Activated CD8-positive, alpha-beta T cell treated with anti-CD3 and anti-CD28 coated beads for 36 hours (primary cell): ENCODE measurements at places on chromosomes 2 and 18. TPM values are rescaled to one million over a fixed set of nuclear protein-coding genes. Genes with fewer than 3 reads are reported as not detected.

Gene KLHL14
- total RNA-seq = not detected

Gene LIMS4
- total RNA-seq = 0.74 TPM

Gene TTC32
- total RNA-seq = 21.6 TPM

Gene PROKR1
- not detected for total RNA-seq

Gene NCKAP5
- total RNA-seq = not detected

Gene C2orf66
- not detected for total RNA-seq

Gene CNGA3
- total RNA-seq = not detected

Gene ZNF804A
- total RNA-seq = not detected

Gene CCDC102B
- 2.1 TPM for total RNA-seq

Gene ACADL
- total RNA-seq = not detected

Gene LRRFIP1
- 264 TPM for total RNA-seq

Gene CAPN13
- total RNA-seq = not detected

Gene MALL
- not detected for total RNA-seq

Gene CHRNA1
- not detected for total RNA-seq

Gene ERICH2
- not detected for total RNA-seq

Gene GREB1
- total RNA-seq = 1.5 TPM

Gene SOWAHC
- total RNA-seq = 0.29 TPM

Gene APCDD1
- not detected for total RNA-seq

Gene ATP8B1
- total RNA-seq = 0.38 TPM

Gene TBC1D8
- 3.2 TPM for total RNA-seq

Gene RNU2-63P
- total RNA-seq = 6.0 TPM

Gene TNFAIP6
- not detected for total RNA-seq

Gene COLEC12
- not detected for total RNA-seq

Gene APOB
- total RNA-seq = not detected

Gene C1D
- total RNA-seq = 35.0 TPM

Gene MAPRE2
- total RNA-seq = 72.7 TPM

Gene ATIC
- 309 TPM for total RNA-seq

Gene SRD5A2
- not detected for total RNA-seq

Gene ASXL3
- not detected for total RNA-seq

Gene TBR1
- not detected for total RNA-seq

Gene TGFBRAP1
- 17.9 TPM for total RNA-seq

Gene IFIH1
- total RNA-seq = 28.7 TPM

Gene DSG1
- total RNA-seq = not detected

Gene MFSD2B
- total RNA-seq = 0.25 TPM

Gene KIF1A
- total RNA-seq = 10.2 TPM

Gene SIX2
- total RNA-seq = not detected

Gene MFSD6
- 32.8 TPM for total RNA-seq

Gene CHRND
- not detected for total RNA-seq

Gene TMEM237
- 16.3 TPM for total RNA-seq

Gene LPIN2
- total RNA-seq = 95.7 TPM

Gene PCGF1
- total RNA-seq = 16.1 TPM

Gene NGEF
- 0.63 TPM for total RNA-seq

Gene UGT1A5
- total RNA-seq = not detected

Gene PAX8
- 0.63 TPM for total RNA-seq

Gene LCLAT1
- total RNA-seq = 19.0 TPM

Gene ABCB6
- 32.3 TPM for total RNA-seq

Gene UGT1A3
- total RNA-seq = not detected

Gene ASAP2
- not detected for total RNA-seq

Gene ASPRV1
- total RNA-seq = 0.76 TPM

Gene WDSUB1
- 6.8 TPM for total RNA-seq

Gene THSD7B
- not detected for total RNA-seq

Gene RTP5
- 0.29 TPM for total RNA-seq

Gene MARS2
- total RNA-seq = 16.7 TPM

Gene TWIST2
- not detected for total RNA-seq

Gene CREG2
- not detected for total RNA-seq

Gene DES
- not detected for total RNA-seq

Gene ZEB2
- total RNA-seq = 14.9 TPM

Gene PCARE
- not detected for total RNA-seq

Gene GAREM2
- total RNA-seq = 2.2 TPM

Gene CELF4
- not detected for total RNA-seq
